NCI-H1092 treated with DMSO at 0.1 percent for 48 hours (cell line): ENCODE measurements at places on chromosomes 12 and 14.

- peak; percentile 39 for DNase-seq
Measured at GRCh38 chr12:108618079-108618952, 15.4 kb downstream of the SELPLG start.

DNA sequence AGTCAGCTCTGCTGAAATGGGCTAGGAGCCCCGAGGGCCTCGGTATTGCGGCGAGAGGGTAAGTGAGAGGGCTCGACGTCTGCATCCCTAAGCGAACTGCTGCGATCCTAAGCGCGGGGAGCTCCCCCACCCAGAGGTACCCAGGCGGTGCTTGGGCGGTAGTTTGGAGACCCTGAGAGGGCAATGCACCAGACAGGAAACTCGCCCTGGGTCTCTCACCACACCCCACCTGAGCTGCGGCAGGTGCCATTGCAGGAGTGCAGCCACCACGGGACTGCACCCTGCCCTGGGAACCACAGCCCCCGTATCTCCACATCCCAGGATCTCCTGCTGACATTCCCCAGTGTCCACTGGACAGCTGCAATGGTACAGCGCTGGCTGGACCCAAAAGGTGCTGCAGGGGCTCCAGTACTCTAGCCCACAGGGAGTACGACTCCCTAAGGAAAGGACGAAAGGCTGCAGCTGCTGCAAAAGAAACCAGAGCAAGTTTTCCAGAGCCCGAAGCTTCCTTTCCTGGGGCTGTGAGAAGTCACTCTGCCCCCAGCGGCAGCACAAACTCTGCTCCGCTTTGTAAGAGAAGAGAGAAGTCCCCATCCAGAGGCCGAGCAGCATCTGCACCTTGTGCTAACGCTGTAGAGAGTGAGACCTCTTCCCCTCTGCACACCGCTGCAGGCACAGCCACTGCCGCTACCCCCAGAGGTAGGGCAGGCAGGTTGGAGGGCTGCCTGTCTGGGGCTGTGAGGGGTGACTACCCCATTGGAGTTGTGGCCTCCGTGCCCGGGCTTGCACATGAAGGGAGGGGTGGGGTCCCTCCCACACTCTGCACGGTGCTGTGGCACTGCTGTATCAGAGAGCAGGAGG is 31.1 kb upstream of the MON2 start:
- peak; percentile 4 for DNase-seq

GRCh38 chr12:14681190-14681589 is 15.2 kb downstream of the GUCY2C start:
- DNase-seq: no peak

GRCh38 chr12:112346194-112346593 is 36.0 kb downstream of the HECTD4 start:
- DNase-seq: no peak

- DNase-seq: no peak
Measured at GRCh38 chr12:12338527-12339168, 11.4 kb downstream of the MANSC1 start.

DNA sequence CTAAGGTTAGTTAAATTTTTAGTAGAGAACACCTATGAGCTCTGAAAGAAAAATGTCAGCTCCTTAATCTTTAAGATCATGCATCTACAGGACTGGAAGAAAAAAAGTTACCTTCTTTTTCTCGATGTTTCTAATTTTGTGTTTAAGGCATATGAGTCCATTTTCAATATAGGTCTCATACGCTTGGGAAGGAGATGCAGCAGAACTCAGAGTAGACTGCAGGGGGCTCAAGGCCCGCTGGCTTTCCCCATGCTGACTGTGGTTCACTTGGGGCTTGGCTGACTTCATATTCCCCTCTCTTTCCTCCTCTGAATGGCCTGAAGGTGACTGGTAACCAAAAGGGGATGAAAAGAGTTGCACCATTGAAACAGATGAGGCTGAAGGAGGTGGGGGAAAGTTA is 1.5 kb downstream of the CAPRIN2 start:
- DNase-seq: no peak

DNA sequence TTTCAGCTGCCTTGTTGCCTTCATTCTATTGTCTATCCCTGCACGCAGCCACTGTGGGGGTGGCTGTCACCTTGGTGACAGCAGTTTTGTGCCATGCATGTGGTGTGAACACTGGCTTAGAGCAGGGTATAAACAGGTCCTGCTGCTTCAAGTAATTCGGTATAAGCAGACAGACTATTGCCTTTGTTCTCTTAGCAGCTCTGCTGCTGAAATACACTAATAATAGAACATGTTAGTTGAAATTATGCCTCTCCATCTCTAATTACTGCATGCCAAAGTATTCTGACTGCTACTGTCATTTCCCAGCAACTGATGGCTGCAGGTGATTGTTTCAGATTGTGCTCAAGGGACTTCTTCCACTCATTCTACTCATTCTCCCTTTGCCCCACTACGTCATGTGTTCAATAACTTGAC is 34.6 kb downstream of the PTPRO start:
- DNase-seq: peak; percentile 80

- DNase-seq: no peak
Measured at GRCh38 chr12:95225645-95226212, 8.1 kb downstream of the VEZT start.

GRCh38 chr14:69325646-69326265 is 65.8 kb downstream of the GALNT16 start:
- DNase-seq: no peak

DNA sequence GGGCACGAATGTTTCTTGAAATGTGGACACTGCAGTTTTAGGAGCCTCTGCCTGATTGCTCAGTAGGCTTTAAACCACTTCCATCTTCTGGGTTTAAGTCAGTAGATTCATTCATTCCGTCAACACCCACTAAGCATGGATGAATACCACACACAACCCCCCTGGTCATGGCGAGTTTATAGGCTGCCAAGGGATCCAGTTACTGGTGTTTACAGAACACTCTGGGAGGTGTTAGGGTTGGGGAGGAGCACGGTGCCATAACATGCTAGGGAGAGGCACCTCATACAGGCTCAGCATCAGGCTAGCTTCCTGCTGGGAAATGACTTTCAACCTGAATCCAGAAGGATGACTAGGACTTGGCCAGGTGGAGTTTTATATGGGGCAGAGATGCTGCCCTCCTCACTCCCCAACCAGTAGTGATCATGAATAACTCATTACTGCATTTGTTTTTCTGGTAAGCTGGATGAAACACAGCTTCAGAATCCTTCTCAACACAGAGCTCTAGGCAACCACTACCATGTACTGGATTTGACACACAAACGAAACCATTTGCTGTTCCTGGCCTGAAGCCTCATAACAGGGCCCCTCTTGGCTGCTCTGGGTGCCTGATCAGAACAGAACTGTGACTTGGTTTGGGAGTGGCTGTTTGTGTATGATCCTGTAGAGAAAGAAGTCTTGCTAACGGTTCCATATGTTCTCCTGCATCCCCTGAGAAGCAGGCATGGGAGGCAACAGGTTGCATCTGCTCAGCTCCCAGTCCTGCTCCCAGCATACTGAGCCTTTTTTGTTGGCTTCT is 47.9 kb downstream of the FBXW8 start:
- peak; percentile 3 for DNase-seq

GRCh38 chr12:79422060-79422812 is 268.5 kb downstream of the PAWR start:
- DNase-seq: no peak

GRCh38 chr12:32921397-32921796 is 24.8 kb upstream of the PKP2 start:
- DNase-seq: no peak

DNA sequence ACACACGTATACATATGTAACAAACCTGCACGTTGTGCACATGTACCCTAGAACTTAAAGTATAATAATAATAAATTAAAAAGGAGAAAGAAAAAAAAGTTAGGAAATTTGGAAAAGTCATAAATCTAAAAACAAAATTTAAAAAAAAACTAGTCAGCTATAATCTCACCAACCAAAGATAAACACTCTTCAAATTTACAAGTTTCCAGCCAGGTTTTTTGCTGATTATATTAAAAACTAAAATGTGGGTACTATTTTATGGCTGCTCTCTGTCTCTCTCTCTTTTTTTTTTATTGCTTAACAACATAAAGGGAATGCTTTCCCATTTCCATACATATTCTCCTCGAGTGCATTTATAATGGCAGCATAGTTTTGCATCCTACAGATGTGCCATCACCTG is 25.0 kb upstream of the RNASE3 start:
- DNase-seq: no peak

DNA sequence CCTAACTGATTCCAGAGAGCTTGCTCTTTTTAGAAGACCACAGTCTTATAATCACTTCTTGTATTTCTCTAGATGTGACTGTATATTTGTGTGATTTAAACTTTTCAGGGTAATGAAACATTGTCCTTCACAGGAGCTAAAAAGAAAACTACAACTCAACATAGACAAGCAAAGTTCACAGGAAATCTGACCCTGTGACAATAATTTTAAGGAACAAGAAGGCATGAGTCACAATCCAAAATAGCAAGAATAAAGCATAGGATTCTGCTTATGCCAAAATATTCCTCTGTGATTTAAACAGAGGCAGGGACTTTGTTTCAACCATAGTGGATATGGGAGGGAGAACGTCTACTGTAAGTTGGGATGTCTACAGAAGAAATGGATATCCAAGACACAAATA is 44.3 kb downstream of the GPR65 start:
- no peak for DNase-seq

DNA sequence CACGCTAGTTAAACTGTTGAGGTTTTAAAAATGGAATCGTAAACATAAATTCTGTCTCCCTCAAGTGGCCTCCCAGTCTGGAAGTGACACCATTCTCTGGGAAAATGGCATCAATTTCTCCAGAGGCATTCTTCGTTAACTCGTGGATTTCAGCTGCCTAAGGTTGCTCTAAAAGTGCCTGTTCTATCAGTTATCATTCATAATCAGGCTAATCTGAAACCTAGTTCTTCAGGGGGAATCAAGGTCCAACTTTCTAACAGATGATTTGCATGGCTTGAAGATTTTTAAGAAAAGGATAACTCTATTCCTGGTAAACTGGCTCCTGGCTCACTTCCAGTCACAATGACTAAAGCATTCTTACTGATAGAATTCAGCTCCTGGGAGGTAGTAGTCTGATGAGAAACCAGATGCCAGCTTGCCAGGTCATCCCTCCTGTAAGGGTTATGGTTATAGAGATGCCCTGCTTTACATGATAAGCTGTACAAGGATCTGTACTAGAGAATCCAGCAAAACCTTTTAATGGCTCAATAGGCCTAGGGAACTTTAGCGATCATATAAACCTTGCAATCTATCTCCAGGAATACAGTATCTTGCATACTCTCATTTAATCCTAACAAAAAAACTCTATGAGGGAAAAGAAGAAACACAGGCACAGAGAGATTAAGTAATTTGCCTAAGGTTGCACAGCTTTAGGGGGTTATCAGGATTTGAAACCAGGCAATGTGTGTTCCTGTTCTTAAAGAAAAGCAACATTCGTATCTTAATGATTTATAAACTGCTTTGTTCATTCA is 1.5 kb downstream of the L3HYPDH start:
- peak; percentile 25 for DNase-seq

DNA sequence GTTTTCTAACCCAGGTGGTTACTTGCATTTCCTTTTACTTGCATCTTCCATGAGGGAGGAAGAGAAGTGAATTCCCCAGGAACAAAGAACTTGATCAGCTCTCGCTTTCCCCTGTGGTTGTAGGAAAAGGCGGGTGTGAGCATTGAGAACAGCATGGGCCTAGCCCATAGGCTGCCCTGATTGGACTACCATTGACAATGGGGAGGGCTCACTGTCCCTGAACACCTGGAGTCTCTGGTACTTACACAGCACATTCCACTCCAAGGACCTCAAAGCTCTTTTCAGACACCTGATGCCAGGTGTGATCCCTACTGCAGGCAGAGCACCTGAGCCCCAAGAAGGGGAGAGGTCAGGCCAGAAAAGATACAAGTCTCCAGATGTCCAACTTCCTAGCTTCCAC is 25.0 kb downstream of the MAX start:
- no peak for DNase-seq
